Activated CD8-positive, alpha-beta memory T cell treated with anti-CD3 and anti-CD28 coated beads for 1 hour (primary cell): ENCODE measurements at places on chromosomes 11 and 22.

DNA sequence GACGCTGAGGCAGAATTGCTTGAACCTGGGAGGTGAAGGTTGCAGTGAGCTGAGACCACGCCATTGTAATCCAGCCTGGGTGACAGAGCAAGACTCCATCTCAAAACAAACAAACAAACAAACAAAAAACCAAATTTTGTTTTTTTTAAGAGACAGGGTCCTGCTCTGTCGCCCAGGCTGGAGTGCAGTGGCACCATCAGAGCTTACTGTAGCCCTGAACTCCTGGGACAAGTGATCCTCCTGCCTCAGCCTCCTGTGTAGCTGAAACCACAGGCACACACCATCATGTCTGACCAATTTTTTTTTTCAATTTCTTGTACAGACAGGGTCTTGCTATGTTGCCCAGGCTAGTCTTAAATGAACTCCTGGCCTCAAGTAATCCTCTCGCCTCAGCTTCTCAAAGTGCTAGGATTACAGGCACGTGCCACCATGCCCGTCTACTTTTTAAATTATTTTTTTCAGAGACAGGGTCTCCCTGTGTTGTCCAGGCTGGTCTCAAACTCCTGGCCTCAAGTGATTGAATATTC, 13.2 kb upstream of the PPM1F start:
- no peak for DNase-seq

GRCh38 chr22:45583504-45583903, 80.8 kb downstream of the FBLN1 start:
- no peak for DNase-seq

DNA sequence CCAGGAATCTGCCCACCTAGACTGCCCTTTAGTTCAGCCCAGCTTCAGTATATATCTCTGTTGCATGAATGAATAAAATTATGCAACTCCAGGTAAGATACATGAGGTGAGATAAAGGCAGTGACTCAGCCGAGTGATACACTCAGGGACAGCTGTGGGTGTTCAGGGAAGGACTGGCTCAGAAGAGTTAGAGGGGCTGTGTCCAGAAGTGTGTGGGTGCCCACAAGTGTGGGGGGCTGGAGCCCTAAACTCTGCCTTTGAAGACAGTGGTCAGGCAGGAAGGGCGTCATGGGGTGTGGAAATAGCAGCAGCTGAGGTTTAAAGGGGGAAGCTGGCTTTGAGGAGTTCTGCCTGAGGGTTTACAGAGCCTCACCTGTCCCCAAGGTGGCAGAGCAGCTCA, 8.3 kb downstream of the FTH1 start:
- DNase-seq, result no peak

GRCh38 chr11:120086651-120087050, 51.3 kb downstream of the TRIM29 start:
- DNase-seq, result no peak

DNA sequence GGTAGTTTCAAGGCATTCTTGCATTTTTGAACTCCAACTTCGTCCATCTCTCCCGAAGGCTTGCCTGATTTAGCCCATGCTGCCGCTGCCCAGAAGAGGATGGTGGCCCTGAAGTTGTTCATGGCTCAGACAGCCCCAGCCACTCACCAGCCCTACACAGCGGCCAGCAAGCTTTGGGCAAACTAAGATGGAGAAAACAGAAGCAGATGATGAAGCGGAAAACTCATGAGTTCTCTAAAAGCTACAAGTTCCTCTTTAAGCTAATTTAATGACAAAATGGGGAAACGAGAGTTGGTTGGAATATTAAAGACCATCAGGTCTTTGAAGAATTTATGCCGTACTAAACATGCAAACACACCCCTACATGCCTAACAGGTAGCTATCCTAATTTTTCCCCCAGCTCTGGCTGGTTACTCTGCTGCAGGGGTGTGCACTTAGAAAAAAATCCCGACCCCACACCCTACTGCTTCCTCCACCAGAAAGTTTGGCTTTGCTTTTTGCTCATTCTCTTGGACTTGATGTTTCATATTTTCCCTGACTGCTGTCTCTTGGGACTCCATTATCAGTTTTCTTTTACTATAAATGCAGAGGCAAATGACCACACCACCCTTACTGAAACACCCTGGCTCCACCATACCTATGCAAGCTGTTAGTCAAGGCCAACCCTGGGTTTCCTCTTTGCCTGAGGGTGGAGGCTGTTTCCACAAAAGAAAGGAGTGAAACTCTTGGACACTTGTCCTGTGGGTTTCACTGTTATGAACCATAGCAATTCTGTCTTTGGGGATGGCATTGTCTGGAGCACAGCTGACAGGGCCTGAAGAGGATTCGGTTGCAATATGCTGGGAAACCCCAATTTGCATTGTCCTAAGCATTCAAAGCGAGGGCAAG, at the start of gene MPEG1:
Gene MPEG1, minus strand, starts transcription at position 184 of the 888 bp plus-strand sequence. Its CDS starts 62 bp downstream, at position 122.
- DNase-seq, result no peak

- DNase-seq, result no peak
Measured at GRCh38 chr11:76789443-76789719, 6.2 kb downstream of the TSKU start.

- peak; percentile 33 for DNase-seq
Measured at GRCh38 chr11:35045236-35045820, 93.6 kb upstream of the CD44 start.

DNA sequence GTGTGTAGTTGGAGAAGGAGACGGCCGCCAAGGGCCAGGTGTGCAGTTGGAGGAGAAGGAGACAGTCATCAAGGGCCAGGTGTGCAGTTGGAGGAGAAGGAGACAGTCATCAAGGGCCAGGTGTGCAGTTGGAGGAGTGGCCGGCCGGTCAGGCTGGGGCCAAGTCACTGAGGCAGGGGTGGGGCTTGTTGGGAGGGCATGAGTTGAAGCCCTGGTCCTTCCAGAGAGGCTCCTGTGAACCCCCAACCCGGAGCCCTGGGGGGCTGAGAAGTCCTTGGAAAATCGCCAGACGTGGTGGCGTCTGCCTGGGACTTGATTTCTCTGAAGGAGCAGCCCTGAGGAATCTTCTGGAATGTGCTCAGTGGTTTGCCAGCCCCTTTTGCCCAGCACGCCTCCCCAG, 1320.5 kb downstream of the BRD1 start:
- DNase-seq, result no peak

- no peak for DNase-seq
Measured at GRCh38 chr11:7787239-7787638, 9.5 kb downstream of the OR5P2 start.

GRCh38 chr11:62370743-62371440, 33.6 kb downstream of the ASRGL1 start:
- DNase-seq, result no peak

- DNase-seq, result no peak
Measured at GRCh38 chr11:120228794-120229384, 11.1 kb upstream of the POU2F3 start.

DNA sequence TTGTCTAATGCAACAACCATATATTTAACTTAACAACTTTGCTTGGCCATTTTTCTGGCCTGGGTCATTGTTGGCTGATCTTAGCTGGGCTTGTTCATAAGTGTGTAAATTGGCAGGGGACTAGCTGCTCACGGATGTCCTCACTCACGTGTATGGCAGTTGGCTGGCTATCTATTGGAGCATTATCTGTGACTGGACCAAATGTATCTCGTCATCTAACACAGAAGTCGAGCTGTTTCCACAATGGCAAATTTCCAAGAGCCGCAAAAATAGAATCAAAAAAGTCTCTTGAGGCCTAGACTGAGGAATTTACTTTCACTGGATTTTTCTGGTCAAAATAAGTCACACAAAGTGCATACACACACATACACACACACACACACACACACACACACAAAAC, 893.3 kb downstream of the FAM181B start:
- DNase-seq, result no peak

GRCh38 chr22:48138855-48139254, 1376.4 kb downstream of the TBC1D22A start:
- DNase-seq, result no peak

DNA sequence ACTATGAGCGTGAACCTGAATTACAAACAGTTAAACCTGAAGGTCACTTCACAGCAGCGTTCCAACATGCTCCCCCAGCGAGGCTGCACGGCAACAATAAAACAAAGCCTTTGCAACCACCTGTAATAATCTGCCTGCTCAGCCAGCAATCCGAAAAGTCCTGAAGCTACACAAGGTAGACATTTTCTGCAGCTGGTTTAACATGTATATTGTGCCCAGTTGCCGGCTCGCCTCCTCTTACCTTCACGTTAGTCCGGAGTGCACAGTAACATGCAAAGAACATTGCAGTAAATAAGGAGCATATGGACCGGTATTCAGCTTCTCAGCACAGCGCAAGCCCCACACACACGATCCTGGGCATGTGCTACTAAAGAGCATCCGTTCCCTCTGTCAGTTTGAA, 704.3 kb downstream of the DLG2 start:
- DNase-seq, result no peak

DNA sequence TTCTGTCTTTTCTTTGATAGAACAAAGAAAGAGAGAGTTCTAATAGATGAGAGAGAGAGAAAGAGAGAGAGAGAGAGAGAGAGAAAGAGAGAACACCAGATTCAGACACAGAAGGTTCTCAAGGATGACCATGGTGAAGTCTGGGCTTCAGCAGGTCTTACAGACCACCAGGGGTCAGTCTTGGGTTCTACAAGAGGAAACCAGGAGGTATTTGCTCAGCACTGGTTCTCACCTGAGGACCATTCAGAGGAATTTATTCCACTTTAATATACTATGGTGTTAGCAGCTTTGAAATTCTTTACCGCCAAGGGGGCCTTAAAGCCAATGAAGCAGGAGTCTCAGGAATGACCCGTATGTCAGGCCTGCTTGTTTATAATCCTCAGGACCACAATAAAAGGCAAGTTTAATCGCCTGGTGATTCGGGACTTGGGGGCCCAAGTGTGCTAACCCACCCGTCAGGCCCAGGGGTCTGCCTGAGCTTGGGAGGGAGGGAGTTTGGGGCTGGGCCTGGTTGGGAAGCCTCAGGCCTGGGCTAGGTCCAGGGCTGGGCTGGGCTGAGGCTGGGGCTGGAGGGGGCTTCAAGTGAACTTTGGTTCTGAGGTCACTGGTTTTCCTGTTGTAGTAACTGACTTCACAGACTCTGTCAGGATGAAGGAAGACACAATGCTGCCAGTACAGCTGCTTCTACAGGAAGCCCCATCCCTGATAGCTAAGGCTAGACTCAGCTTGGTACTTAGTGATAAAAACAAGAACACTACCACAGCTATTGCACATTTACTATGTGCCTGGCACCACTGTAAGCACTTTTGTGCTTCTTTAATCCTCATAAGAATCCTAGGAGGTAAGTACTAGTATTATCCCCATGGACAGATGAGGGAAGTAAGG, 179.2 kb upstream of the ZBED5 start:
- peak; percentile 1 for DNase-seq

GRCh38 chr11:33941637-33942160, 49.8 kb upstream of the LMO2 start:
- no peak for DNase-seq

GRCh38 chr11:105201166-105201565, 61.6 kb upstream of the CARD18 start:
- DNase-seq, result no peak

- DNase-seq, result no peak
Measured at GRCh38 chr11:2612884-2613571, 86.8 kb downstream of the KCNQ1OT1 start.

DNA sequence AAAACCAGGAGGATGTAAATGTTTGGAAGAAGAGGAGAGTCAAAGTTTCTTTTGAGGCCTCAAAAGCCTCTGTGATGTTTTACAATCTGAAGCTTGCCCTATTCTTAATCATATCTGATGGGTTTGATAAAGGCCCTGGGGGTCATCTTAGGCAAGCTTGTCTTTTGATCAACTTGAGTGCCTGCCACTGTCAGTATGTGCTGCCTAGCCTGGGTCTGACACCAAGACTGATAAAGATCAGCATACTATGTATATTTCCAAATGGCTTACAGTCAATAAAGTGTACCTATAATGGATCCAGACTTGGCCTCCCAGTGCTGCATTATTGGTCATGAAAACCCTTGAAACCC, 12.7 kb downstream of the EHF start:
- DNase-seq, result no peak

DNA sequence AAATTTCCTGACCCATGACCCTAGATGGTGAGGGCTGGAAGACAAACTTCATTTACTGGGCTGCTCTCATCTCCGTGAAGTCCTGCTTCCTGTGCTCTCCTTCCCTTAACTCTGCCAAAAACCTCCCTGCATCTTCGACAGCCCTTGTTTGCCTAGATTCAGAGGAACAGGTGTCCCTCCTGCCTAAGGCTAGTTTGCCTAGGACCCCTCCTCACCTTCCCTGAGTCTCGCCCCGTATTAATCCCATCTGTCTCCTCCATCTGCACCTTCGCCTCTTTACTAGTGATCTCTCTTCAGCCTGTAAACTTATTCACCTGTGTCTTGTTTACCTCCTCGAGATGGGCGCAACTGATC, 33.1 kb downstream of the EIF3F start:
- no peak for DNase-seq

DNA sequence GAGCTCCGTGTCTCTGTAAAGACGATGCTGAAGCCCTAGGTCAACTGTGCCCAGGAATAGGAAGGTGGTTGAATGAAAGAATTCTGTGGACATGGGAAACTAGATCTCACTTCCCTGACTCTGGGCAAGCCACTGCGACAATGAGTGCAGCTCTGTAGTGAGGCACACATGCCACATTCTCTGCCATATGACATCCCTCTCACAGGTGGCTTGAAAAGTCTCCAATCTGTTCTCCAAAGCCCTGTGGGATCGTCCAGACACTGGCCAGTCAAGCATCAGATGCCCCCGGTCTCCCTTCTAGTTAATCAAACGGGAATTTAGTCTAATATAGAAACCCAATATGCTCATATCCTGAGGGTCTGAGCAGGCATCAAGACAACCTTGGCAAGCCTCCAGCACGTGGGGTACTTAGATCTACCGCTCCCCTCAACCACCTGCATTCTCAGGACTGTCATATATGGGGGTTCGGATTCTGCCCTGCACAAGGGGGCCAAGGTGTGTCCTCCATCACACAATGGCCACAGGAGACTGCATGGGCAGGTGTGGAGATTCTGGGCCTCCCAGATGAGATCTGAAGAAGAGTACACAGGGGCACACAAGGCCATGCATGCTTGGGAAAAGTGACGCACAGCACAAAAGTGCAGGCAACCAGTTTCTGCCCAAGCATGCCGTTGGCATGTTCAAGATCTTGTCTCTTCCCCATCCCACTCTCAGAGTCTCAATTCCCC, 11.9 kb downstream of the DKK3 start:
- DNase-seq, result no peak

DNA sequence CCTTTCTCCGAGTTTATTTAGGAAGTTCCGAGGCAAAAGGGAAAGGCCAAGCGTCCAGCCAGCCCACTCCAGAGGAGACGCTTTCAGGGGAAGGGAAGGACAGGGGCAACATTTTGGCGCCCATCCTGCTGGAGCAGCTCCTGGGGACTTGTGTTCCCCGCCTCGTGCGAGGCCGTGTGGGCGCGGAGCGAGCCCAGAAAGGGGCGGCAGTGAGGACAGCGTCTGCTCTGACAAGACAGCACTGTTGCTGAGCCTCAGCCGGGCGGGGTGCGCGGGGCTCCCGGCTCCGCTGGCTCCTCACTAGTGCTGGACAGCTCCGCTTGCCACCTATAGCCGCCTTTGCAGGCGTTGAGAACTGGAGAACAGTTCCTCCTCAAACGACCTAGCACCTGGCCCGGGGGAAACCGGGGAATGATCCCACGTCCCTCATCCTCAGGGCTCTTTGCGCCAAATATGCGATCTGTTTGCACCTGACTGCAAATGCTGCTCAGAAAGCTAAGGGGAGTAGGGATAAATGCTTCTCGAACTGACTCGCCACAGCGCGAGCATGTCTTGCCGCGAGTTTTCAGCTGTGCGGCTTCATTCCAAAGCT, 722 bp upstream of the GUCY1A2 start:
- no peak for DNase-seq
